Activated CD8-positive, alpha-beta memory T cell treated with anti-CD3 and anti-CD28 coated beads for 1 hour (primary cell): ENCODE measurements at places on chromosomes 16 and 17.

GRCh38 chr17:39579318-39580081 lies 28.2 kb downstream of the NEUROD2 start:
- DNase-seq = no peak

- DNase-seq = no peak
Measured at GRCh38 chr17:7354262-7354843, 603 bp upstream of the TMEM95 start.

GRCh38 chr17:14448818-14449217 lies 147.9 kb downstream of the HS3ST3B1 start:
- no peak for DNase-seq

GRCh38 chr16:83365166-83365565 lies 442.6 kb upstream of the HSBP1 start:
- DNase-seq = no peak

- DNase-seq = no peak
Measured at GRCh38 chr16:56987692-56988091, 1.7 kb upstream of the NLRC5 start.

DNA sequence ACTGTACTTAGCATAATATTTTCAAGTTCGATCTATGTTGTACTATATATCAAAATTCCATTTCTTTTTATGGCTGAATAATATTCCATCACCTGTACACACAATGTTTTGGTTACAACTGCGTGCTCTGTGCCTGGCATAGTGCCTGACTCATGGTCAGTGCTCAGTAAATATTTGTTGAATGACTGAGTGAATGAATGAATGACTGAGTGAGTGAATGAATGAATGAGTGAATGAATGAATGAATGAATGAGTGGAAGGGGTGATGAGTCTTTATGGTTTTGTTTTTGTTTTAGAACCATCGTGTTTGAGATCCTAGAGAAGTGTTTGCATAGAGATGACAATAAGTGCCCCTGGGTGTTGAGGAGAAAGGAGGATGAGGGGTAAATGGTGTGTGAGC lies 155.3 kb downstream of the MRM1 start:
- no peak for DNase-seq

- DNase-seq = no peak
Measured at GRCh38 chr16:81630635-81631031, 148.5 kb upstream of the PLCG2 start.

- DNase-seq = no peak
Measured at GRCh38 chr16:70520612-70521297, 2.6 kb downstream of the COG4 start.

DNA sequence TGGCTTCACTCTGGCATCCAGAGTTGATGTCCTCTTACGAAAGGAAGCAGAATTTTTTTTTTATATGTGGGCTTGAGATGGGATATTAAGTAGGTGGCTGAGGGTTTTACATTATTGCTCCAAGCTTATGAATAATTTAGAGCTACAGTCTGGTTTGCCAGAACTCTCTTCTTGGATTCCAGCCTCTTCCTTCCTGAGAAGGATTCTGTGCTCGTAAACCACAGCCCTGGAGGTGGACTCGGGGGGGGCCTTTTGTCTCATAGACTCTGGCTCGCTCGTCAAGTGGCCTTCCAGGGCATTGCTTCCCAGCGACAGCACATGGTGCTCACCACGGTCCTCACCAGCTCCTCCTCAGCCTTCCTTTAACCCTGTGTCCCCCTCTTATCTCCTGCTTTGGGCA lies 43.2 kb downstream of the TMEM11 start:
- DNase-seq = no peak

DNA sequence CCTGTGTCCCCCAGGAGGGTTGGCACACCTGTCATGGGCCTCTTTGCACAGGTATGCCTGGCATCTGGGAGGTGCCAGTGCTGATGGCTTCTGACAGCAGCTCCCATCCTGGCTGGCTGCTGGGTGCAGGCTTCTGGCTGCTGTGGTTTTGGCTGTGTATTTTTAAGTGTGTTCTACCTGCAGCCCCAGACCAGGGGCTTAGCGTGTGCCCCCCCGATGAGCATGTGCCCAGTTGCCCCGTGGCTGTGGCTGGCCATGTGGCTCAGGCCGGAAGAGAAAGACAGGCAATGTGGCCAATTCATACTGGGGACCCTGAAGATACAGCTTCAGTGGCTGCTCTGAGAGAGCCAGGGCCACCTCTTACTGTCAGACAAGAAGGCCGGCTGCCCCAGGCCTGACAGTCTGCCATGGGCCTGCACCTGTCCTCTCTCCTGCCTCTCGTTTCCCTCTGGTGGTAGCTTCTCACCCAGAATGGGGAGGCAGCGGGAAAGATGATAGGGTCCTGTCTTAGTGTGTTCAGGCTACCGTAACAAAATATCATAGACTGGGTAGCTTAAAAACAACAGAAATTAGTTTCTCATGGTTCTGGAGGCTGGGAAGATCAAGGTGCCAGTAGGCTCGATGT lies 37.6 kb upstream of the LGALS9 start:
- no peak for DNase-seq

DNA sequence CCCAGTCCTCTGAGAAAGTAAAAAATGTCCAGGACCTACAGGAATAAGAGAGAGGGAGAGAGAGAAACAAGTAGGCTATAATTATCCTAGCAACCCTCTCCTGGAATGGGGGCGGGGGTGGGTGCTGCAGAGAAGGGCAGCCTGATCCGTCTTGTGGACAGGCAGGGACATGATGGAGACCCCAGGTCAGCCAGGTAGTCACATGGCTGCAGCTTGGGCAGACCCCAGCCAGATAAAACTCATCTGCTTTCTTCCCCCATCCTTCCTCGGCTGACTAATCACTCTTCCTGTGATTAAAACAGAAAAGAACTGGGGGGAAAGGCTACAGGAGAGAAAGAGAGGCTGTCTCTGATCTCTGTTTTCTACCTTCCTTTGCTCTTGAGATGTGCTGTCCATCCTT lies 32.6 kb downstream of the COPZ2 start:
- DNase-seq = no peak

DNA sequence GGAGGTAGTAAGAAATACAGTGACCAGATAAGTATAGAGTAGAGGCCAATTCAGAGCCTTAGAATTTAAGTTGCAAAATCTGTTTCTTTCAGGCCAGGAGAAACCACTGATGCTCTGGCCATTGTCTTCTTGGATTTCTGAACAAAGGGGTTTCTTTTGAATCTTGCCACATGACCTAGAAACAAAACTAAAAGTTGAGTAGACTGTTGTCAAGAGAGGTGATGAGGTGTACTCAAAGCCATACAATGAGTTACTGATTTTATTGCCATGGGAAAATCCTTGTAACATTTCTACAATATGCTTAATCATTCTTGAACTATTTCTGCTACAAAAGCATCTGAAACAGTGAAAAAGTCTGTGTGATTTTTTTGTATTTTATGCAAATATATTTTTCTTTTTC lies 881.3 kb downstream of the CDH11 start:
- DNase-seq = no peak

- no peak for DNase-seq
Measured at GRCh38 chr17:37360632-37361031, 15.2 kb upstream of the C17orf78 start.

GRCh38 chr16:75035410-75035968 lies 36.7 kb downstream of the ZNRF1 start:
- no peak for DNase-seq

DNA sequence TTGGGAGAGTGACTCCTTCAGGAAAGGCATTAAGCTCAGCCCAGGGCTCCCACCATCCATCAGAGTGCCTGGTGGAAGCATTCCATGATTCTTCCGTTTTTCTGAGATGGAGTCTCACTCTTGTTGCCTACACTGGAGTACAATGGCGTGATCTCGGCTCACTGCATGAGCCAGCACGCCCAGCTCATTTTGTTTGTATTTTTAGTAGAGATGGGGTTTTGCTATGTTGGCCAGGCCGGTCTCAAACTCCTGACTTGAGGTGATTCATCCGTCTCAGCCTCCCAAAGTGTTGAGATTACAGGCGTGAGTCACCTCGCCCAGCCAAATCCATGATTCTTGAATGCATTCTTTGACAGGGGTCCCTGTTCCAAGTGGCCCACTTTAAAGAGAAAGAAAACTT lies 23.1 kb downstream of the MIS12 start:
- DNase-seq = no peak

GRCh38 chr16:21120976-21121520 lies 29.6 kb downstream of the DNAH3 start:
- DNase-seq = no peak

GRCh38 chr17:46889519-46889918 lies 33.4 kb upstream of the GOSR2 start:
- no peak for DNase-seq

DNA sequence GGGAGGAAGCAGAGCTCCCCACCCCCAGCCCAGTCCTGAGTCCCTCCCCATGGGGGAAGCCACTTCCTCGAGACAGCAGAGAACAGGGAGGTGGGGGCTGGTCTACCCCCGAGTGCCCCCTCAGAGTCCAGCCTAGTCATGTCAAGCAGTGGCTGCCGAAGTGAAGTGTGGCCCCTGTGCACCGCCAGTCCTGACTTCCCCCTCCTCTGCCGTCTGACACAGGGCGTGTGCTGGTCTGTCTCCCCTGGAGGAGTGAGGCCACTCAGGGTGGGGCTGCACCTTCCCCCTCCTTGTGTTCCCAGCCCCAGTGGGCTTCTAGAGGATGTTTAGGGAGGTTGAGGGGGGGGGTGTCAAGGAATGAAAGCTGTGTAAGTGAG lies 46.9 kb downstream of the MRC2 start:
- no peak for DNase-seq

DNA sequence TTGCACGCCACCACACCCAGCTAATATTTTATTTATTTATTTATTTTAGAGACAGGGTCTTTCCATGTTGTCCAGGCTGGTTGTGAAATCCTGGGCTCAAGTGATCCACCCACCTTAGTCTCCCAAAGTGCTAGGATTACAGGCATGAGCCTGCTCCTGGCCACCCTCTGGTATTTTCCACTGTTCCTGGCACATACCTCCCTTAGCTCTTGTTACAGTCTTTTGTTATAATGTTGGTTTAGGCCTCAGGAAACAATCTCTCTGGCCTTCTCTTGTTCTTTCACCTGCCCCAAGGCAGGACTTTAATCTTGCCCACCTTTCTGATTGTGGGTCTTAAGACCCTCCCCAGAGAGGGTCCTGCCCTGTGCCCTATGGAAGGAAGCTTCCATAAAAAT lies 3.6 kb upstream of the CYTH1 start:
- DNase-seq = no peak

DNA sequence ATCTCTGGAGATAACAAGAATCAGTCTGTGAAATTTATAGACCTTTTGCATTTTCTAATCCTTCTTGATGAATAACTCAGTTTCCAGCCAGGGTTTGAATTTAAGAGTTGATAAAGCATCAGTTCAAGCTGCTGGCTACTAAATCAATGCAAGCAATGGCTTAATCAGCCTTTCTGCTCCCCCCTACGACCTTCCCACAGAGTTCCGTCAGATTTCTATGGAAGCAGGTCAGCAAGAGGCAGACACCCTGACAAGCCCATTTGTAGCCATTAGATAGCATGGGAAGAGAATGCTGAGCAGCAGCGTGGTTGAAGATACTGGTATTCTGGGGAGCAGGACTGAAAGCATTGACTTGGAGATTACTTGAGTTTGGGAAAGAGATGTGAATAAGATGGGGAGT lies 868.1 kb downstream of the KCNJ2 start:
- no peak for DNase-seq

GRCh38 chr17:57221366-57222350 lies 34.7 kb upstream of the MSI2 start:
- DNase-seq = no peak

DNA sequence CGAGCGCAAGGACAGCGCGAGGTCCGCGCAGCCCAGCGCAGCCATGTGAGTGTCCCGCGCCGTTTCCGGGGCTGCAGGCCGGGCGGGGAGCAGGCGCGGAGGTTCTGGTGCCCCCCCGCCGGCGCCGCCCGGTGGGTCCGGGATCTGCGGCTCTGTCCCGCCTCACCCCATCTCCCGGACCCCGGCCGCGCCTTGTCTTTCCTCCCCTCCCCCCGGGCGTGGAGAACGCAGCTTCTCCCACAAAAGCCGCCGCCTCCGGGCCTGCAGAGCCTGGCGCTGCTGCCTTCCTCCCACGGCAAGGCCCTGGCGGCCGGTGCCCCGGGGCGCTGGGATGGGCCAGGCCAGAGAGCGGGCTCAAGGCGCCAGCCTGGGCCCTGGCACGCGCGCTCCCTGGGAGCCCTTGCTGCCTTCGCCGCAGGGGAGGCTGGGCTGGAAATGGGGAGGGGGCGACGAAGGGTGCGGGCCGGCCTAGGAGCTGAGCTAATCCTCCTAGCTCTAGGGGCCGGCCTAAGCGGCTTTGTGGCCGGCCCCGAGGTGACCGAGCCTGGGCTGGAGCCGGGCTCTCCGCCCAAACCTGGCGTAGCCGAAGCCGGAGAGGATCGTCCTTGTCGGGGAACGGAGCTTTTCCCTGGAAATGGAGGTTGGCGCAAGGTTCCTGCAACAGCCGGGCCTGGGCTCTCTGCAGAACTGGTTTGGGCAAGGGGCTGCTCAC lies 397 bp downstream of the RIPOR1 start:
- DNase-seq = no peak
